ENCODE measurements at places on chromosomes 2 and 18.

DNA sequence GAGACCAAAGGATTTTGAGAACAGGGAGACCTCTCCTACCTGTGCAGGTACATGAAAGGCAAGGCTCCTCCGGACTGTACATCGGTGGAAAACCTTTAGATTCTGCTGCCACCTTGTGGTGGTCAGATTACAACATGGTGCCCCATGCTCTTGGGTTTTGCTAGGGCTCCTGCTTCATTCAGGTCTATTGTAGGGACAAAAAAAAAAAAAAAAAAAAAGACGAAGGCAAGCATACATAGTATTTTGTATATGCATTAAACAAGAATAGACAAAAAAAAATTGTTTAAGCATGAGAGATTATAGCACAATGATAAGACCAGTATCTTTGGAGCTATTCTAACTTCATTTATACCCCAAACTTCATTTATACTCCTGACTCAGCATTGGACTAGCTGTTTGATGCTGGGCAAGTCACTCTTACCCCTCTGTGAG is 27.4 kb upstream of the SPR start:
- peak; percentile 49 for DNase-seq

GRCh38 chr2:80894486-80894885 is 589.9 kb upstream of the LRRTM1 start:
- no peak for DNase-seq

DNA sequence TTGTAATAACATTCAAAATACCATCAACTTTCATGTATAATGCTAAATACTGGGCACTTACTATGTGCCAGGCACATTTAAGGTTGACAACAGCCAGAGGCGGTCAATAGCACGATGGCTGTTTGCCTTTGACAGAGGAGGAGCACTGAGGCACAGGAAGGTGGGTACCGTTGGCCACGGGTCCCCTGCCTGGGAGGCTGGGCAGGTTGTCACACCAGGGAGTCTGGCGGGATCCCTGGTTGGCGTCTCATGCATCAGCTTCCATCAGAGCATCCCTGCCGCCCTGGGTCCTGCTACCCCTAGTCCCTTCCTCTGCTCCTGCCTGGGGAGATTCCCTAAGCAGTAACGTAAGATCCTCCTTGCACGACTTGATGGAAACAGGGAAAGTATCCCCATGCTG is 19.4 kb downstream of the ALLC start:
- no peak for DNase-seq

DNA sequence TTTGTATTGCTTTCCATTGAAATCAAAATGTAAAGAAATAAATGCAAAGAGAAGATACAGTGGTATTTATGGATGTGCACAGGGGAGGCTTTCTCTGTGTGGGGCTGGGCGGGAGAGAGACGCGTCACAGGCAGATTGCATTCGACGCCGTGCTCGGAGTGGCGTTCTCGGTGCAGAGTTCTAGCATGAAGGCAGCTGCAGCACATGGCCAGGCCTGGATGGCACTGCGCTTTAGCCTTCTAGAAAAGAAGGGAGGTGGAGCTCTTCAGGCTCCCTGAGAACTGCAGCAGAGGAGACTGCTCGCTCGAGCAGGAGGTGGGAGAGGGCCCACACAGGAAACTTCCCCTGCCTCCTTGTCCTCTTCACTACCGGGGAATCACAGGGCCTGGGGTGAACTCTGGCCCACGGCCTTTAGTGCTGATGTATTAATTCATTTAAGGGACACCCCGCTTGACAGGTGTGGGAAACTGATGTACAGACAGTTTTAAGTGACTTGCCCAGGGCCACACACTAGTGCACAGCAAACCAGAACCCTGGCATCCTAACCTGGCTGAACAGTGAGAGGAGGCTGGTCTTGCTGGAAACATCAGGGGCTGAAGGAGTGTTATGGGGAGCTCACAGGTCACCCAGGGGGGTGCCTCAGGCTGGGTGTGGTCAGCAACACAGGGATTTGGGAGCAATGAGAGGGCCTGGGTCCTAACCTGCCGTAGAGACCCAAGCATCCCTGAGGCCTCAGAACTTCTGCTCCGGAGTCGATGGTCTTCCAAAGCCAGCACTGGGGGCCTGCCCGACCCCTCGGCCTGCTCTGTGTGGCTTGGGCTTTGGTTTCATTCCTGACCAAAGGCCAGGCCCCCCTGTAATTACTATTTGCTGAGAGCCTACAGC is 199.9 kb downstream of the HDAC4 start:
- no peak for DNase-seq

- no peak for DNase-seq
These were observed 217.7 kb upstream of the SMAD7 start for GRCh38 chr18:49168281-49168985.

GRCh38 chr18:60189856-60190255 is 182.7 kb downstream of the MC4R start:
- no peak for DNase-seq

- no peak for DNase-seq
These were observed 670.7 kb upstream of the ZNF804A start for GRCh38 chr2:183927406-183928325.

DNA sequence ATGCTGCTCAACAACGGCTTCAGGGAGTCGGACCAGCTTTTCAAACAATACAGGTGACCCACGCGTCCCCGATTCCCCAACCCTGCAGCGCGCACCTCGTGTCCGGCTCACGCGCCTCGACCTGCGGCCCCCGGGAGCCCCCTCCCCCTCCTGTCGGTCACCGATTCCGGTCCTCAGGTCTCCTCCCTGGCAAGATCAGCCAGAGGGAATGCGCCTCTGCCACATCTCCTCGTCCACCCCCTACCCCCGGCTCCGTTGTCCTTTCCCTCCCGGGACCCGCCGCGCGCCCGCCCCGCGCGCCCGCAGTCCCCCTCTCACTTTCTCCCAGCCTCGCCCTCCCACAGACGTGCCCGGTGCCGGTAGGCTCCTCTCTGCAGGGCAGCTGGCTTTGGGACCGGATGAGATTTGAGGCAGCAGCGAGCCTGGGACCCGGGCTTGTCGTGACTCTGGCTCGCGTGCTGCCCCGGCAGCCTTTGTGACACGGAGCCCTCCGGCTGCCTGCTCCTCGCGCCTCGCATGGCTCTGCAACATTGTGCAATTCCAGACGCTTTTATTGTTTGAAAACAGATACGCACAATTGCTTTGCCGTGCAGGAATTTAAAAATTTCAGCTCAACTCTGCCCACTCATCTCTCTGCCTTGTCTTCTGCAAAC is 558 bp downstream of the TTC39C start:
- no peak for DNase-seq

DNA sequence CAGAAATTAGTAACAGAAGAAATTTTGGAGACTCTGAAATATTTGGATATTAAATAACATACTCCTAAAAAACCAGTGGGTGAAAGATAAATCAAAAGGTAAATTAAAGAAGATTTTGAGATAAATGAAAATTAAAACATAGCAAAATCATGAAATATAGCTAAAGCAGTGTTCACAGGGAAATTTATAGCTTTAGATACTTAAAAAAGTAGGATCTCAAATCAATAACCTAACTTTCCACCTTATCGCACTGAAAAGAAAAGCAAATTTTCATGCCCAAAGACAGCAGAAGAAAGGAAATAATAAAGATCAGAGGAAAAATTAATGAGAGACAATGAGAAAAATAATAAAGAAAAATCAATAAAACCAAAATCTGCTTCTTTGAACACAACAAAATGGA is 135.1 kb upstream of the KLF7 start:
- DNase-seq, result no peak

GRCh38 chr18:76932026-76932819 is 109.9 kb downstream of the ZNF236 start:
- DNase-seq, result no peak

DNA sequence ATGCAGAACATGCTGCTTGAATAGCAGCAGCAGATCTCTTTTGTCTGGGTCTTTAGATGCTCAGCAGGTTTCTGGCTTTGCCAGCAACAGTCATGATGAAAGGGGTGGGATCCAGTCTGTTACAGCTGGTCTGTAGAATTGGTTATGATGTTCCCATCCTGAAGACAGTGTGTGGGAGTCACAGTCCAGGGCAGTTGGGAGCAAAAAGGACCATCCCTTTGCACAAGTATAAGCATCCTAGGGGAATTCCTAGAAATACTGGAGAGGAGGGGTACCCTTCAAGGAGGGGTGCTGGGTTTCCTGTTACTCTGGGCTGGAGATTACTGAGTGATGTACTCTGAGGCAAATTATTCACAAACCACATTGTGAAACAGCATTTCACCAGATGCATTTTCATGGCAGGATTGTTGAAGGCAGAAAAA is 119.9 kb upstream of the RND3 start:
- DNase-seq, result no peak

GRCh38 chr2:3010001-3010400 is 367.6 kb downstream of the EIPR1 start:
- no peak for DNase-seq

- DNase-seq, result no peak
These were observed 254.6 kb upstream of the RBBP8 start for GRCh38 chr18:22678486-22678885.

DNA sequence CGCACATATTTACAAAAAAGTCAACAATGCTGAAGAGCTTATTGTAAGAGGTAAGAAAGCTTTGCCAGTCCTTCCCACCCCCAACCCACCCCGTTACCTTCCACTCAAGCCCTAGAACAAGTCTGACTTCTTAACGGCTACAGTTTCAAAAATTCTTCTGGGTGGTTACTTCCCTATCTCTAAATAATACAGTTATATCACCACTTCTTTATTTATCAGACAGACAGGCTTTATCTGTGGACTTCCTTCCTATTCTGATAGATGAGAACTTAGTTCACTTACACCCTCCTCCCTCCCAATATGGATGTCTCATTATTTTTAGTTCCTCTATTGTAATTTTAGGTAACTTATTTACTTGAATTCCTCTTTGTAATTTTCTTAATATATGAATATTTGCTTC is 26.7 kb upstream of the ACTR3 start:
- no peak for DNase-seq

DNA sequence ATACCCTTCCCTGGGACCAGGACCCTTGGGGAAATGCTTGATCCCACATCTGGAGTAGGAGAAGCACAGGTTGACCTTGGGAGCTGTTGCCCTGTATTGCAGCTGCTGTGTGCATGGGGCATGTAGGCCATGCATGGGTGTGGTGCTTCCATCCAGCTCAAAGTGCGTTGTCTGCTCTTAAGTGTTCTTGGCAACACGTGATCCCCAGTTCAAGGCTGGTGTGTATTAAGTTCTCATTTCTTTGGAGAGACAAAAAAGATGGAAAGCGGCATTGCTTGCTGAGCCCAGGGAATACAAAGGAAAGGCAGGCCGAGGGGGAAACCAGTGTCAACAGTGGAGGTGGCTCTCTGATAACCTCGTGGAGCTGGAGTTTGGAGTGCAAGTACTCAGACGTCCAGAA is 110.7 kb downstream of the RTP5 start:
- no peak for DNase-seq

- no peak for DNase-seq
These were observed 47.1 kb upstream of the CCBE1 start for GRCh38 chr18:59744271-59744721.

All from Jurkat, Clone E6-1 (cell line).